ENCODE measurements at places on chromosomes 3 and 15. TPM values are rescaled to one million over a fixed set of nuclear protein-coding genes. Genes with fewer than 3 reads are reported as not detected.
A peak's percentile ranks its signal among the peaks of the same experiment; 100 is the strongest.

DNA sequence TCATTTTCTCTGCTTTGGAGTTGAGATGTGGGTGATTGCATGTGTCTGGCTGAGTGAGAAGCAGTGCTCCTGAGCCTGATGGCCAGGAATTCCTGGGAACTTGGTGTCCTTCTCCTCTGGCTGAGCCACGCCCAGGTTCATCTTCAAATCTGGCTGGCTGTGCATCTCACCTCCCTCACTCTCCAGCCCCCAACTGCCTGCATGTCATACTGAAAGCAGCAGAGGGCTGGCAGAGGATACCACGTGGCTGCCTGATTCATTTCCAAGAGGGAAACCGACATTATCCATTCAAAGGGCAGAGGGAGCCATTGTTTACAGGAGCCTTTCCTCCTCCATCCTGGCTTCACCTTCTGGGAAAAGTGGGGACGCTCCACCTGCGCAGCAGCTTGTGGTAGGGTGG, 57.4 kb downstream of the ABHD5 start:
- DNase-seq, result no peak

GRCh38 chr3:129625072-129625874, 18.8 kb upstream of the PLXND1 start:
- no peak for DNase-seq

DNA sequence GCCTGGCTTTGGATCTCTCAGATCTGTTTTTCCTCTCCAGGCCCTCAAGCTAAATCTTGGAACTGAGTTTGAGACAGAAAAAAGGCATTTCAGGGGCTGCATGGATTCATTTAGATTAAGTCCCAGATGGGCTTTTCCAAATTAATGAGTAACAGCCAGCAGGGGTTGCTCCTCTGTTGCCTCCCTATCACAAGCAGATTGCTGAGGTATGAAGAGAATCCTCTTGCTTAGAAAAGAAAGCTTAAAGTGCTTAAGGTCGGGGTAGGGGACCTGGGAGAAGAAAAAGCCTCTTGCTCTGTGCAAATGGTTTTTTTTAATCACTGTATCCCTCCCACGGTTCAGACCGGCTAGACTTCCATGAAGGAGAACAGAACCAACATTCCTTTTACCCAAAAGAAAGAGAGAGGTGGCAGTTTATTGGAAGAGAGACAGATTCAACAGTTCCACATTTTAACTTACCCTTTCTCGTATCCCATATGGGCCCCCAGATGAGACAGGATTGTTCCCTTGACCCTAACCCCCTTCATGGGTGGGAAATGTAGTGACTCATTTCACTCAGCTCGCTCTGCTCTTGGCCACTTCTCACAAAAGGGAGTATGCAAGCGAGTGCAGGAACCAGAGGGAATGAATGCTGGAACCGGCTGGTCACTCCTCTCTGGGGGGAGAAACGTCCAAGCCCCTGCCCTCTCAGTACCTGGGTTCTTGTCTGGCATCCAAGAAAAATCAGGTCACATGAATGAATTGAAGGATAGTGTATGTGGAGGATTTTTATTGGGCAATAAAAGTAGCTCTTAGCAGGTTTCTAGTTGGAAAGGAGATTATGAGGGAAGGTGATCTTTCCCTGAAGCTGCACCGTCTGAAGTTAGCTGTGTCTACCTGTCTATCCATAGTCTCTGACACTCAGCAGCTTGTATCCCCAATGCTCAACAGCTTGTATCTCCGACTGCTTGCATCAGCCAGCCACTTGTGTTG, 745.2 kb downstream of the SI start:
- DNase-seq, result no peak

Gene MUC20
- total RNA-seq, result 0.23 TPM

- no peak for DNase-seq
Measured at GRCh38 chr3:59839283-59839682, 789.5 kb upstream of the CFAP20DC start.

Gene CIP2A
- total RNA-seq, result 18.2 TPM

- no peak for DNase-seq
Measured at GRCh38 chr3:183845090-183845489, 19.7 kb upstream of the MAP6D1 start.

DNA sequence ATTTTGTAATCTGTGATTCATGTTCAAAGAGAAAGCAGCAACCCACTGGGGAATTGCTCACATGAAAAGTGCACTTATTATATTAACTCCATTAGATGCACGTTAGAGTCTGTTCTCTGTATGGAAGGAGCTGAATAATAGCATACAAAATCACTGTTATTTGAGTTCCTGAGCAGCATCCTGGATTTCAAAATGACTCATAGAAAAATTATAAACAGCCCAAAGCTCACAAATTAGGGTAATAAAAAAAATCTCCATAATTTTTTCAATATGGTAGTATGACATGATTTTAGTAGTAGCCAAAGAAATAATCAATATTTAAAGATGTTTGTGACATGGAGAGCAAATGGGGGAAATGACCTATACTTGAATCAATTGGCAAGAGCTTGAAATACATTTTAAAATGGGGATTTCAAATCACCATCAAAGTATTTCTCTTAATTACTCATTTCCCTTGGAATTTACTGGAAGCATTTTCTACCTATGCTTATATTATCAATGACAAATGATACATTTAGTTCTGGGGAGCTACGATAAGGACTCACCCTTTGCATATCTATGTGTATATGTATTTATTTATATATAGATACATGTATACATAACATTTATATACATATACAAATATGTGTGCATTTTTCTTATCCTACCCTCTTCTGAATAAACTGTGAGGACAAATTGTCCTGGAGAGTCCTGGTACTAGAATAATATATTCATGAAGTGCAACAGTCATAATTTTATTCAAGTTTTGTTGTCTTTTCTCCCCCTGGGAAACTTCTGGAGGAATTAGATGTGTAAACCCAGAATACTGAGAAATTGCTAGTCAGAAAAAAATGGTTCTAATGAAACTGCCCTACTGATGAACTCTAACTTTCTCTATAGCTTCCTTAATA, 116.3 kb downstream of the RPL22L1 start:
- no peak for DNase-seq

DNA sequence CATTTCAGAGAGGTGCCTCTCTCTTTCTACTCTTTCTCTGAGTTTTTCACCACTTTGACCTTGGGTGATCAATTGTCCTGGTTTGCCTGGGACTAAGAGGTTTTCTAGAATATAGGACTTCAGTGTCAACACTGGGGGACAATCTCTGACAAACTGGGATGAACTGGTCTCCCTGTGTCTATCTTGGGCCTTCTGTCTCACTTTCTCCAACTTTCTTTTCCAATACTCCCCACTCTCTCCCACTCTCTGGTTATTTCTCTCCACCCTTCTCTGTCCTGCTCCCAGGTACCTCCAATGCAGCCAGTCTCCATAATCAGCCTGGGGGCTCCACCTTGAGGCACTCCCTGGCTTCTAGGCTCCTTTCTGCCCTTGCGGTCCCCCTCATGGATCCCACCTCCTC, 4.7 kb upstream of the ITGA11 start:
- no peak for DNase-seq

- DNase-seq, result peak; percentile 55
Measured at GRCh38 chr15:84748274-84749110, at the start of gene ZNF592. Gene ZNF592 (plus strand): TSS chr15:84748592. CDS start chr15:84782676, 34,084 bp downstream.

- peak; percentile 72 for DNase-seq
Measured at GRCh38 chr15:29821416-29822099, 710 bp downstream of the TJP1 start.

GRCh38 chr3:53084310-53085001, 38.6 kb upstream of the SFMBT1 start:
- DNase-seq, result no peak

Gene GATA2
- 7.0 TPM for total RNA-seq

Gene VGLL3
- total RNA-seq, result 0.02 TPM

DNA sequence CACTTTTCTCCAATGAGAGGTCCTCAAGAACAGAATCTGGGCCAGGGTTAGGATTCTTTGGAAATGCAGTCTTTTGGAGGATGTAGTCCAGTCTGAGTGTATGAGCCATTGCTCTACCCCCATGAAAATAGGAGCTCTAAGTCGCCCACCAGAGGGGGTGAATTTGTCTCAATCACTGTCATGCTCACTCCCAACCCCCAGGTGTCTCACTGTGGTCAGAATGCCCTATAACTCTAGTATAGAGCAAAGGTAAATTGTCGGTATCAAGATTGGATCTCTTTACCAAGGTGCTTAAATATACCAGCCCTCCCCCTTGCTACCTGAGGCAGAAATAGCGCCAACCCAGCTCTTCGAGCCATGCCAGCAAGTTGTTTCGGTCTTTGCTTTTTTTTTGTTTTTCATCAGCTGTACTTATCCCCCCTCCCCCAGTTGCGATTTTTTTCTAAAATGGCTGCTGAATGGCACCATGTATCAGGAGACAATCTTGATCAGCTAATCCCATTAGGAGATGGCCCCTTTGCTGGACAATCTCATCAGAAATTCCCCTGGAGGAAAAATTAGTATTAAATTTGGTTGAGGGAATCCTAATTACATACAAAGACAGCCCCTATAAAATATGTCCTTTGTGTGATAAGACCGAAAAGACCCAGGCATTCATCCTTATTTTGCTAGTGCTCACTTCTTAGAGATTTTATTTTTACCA, 130.7 kb downstream of the EBLN2 start:
- DNase-seq, result no peak

DNA sequence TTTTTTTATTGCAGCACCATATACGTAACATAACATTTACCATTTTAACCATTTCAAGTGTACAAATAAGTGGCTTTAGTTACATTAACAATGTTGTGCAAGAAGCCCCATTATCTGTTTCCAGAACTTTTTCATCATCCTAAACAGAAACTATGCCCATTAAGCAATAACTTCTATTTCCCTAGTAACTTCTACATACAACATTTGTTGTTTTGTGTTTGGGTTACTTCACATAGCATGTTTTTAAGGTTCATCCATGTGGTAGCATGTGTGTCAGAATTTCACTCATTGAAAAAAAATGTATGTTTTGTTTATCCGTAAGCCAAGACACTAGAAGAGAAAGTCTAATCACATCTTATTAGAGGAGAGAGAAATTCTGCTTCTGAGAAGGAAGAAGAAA, 450.5 kb upstream of the PDZRN3 start:
- DNase-seq, result no peak

Gene CD96
- not detected for total RNA-seq

DNA sequence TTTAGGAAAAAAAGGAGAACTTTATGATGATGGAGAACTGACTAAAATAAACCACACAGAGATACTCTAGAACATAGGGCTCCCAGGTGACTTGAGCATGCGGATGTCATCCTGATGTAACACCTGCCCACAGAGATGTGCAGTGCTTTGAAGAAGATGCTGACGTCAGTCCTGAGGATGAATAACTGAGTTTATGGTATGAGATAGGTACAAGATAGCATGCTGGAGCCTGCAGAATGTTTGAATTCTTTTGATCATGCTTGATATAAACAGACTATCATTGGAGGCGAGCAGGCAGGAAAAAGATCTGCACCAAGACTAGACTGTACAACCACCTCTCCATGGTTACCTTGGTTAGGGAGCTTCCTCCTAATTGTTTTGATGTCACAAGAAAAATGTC, 12.4 kb downstream of the CCR4 start:
- DNase-seq, result no peak

GRCh38 chr15:94596707-94597106, 365.3 kb downstream of the MCTP2 start:
- DNase-seq, result no peak

DNA sequence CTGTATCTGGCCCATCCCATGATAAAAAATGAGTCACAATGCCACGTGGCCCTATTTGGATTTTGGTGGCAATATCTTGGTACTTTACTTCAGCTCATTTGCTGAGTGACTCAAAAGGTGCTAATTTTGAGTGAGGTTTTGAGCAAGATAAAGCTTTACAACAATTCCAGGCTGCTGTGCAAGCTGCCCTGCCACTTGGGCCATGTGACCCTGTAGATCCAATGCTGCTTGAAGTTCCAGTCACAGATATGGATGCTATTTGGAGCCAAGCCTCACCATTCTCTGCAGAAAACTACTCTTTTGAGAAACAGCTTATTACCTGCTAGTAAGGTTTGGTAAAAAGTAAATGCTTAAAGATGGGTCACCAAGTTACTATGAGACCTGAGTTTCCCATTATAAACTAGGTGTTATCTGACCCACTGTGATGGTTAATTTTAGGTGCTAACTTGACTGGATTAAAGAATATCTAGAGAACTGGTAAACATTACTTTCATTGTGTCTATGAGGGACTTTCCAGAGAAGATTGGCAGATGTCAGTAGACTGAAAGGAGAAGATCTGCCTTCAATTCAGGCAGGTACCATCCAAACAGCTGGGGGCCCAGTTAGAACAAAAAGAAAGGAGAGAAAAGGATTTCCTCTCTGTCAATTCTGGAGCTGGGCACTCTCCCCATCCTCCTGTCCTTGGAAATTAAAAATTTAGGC, 1083.9 kb downstream of the DIPK2A start:
- no peak for DNase-seq

- DNase-seq, result no peak
Measured at GRCh38 chr3:55609230-55609827, 122.2 kb upstream of the WNT5A start.

Gene NEO1
- 8.0 TPM for total RNA-seq

GRCh38 chr3:60917141-60917540, 334.1 kb downstream of the FHIT start:
- DNase-seq, result no peak

- no peak for DNase-seq
Measured at GRCh38 chr15:39438260-39438659, 142.6 kb upstream of the THBS1 start.

GRCh38 chr3:112339609-112340008, 6.7 kb downstream of the CD200 start:
- DNase-seq, result no peak

GRCh38 chr15:38733331-38733730, 168.7 kb upstream of the RASGRP1 start:
- DNase-seq, result no peak

Gene CGGBP1
- 48.0 TPM for total RNA-seq

DNA sequence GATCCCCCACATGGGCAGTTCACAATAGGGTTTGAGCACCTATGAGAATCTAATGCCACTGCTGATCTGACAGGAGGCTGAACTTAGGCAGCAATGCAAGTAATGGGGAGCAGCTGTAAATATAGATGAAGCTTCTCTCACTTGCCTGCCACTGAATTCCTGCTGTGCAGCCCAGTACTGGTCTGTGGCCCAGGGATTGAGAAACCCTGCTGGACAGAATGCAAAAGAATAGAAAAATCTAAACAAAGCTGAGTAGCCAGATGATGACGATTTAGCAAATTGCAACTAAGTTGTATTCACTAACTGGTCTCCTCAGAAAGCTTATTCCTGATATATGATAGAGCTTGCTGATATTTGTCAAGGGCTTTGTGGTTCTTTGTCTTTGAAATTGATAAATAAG, 34.3 kb upstream of the APH1B start:
- no peak for DNase-seq

DNA sequence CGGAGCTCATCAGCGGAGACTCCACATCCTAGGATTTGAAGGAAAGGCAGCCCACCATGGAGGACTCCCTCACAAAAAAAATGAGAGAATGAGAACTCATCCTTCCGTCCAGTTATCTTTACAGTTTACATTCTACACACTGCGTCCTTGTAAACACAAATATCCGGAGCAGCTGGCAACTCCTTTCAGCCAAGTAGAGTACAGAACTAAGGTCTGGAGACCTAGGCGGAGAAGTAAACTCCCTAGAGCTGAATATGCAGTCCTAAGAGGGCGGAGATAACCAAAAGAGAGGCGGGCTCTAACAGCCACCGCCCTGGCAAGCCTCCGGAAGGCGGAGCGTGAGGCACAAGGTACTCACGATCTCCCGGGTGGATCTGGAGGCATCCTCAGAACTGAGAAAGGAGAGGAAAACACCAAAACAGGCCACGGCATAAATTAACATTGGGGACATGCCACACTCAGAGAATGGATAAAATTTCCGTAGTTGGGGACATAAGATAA, 924 bp upstream of the SIN3A start:
- DNase-seq, result peak; percentile 78

- DNase-seq, result no peak
Measured at GRCh38 chr3:61946570-61947324, 385.4 kb downstream of the PTPRG start.

GRCh38 chr3:133568294-133569014, 5.0 kb upstream of the CDV3 start:
- peak; percentile 75 for DNase-seq
